ENCODE measurements at places on chromosomes 11 and 22.

DNA sequence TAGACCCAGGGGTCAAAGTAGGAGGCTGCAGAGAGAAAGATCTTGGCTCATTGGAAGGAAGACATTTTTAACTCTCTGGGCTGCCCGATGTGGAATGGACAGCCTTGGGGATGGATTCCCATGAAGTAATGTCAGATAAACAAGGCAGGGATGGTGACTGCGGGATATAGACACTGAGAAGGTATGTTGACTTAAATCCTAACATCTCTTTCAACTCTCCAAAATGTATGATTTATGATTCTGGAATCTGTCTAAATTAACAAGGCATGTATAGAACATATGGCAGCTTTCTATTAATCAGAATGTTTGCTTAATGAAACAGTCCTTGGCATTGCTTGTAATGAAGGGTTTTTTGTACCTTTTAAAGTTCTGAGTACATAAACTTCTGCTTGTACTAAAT is 56.1 kb upstream of the VSTM5 start:
- DNase-seq, result no peak

- no peak for DNase-seq
Observed at GRCh38 chr11:14974515-14975251, 2.5 kb upstream of the CALCA start.

DNA sequence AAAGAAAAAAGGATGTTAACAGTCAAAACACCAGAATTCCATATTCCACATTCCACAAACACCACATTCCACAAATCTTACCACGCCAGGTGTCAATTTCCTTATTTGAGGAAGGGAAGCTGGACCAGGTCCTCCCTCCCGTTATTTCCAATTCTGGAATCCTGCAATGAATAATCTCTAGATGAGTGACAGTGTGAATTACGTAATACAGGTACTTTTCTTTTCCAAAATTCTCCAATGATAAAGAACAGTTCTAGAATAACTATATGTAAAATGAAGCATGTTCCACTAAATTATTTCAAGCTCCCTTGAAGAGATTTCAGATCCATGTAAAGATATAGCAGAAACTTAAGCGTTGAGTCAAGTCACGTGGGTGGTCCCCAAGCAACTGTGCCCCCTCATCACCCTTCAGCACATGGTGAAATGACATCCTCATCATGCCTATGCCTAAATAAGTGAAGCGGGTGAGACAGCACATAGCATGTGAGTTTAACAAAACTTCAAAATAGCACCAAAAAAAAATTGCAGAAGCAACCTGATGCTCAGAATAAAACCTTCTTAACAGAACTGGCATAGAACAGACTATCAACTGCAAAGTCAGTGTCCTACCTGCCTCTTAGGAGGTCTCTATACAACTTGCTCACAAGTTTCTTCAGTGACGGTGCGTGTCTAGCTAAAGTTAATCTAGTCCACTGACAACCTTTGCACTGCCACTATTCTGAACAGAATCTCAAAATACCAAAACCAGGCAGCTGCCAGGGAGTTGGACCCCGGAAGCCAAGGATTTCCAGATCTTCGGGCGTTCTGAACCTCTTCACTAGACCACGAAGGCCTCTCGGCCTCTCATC is 876 bp downstream of the NFRKB start:
- DNase-seq, result no peak

DNA sequence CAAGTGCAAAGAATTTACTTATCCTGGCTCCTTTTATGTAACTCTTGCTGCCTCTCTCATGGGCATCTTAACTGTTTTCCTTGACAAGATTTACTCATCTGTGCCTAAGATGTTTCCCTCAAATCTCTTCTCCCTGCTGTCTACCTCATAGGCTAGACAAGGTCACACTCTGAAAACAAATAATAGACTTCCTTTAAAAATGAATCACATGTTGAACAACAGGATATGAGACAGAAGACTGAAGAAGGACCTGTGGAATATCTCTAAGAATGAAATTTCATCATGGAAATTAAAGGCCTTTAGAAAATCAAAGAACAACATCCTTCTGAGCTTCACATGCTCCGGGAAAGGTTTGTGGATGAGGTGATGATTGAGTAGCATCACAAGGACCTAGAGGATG is 6.0 kb upstream of the SCGB2A2 start:
- no peak for DNase-seq

DNA sequence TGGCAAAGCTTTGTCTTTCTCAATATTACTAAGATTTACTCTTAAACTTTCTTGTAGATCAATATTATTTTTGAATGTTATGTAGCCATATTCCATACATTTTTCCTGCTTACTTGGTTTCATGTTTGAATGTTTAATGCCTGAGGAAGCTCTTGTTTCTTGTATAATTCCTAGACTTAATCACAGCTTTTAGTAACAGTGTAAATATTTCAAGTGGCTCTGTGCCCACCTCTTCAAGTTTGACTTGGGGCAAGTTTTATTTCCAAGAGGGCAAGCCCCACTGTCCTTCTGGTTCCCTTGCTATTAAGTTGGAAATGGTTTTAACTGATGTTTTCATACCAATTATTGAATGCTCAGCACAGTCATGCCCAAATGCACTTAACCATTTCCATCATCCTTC is 1004.1 kb downstream of the OPCML start:
- no peak for DNase-seq

DNA sequence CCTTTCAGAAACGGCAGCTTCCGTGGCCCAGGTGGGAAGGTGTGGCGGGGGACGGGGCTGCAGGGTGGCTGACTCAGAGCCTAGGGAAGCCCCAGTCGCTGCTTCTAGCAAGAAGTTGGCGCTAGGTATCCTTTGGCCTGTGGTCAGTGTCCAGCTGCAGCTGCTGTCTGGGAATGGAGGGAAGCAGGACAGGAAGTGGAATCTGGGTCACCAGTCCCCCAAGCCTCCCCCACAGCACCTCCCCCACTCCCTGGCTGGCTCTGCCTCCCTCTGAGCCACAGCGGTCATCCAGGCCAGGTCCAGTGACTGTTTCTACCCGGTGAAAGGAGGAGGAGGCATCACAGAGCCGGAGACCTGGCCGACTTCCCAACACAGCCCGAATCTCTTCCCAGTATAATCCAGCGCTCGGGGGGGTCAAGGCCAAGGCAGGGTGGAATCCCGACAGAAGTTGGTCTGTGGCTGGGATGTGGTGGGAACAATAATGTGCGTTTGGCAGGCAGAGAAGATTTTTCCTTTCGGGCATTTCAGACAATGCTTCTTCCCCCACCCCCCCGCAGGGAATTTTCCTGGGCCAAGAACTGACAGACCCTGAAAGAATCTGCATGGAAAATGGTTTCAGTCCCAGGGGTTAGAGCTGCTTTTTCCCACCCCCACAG is 45.1 kb downstream of the C11orf96 start:
- no peak for DNase-seq

GRCh38 chr22:26367402-26368245 is 61.4 kb upstream of the ASPHD2 start:
- peak; percentile 9 for DNase-seq

DNA sequence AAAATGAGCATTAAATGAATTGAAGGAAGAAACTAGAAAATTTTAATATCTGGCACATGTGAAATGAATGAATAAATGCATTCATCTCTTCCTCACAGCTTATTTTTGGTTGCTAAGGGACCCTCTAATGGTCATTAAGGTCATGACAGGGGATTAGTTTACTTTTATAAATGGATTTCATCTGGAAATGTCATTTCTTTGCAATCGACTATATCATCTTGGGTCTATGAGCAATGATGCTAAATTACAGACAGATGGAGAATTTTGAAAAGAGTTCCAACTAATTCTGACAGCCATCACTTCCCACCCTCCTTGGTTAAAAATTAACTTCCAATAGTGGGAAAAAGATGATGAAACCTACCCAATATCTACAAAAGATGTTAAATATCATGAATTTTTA is 98.0 kb downstream of the KIF18A start:
- no peak for DNase-seq

GRCh38 chr11:8959546-8960166 is 4.6 kb downstream of the TMEM9B start:
- peak; percentile 36 for DNase-seq

Measured in NCI-H748 treated with DMSO at 0.1 percent for 48 hours (cell line).